ENCODE measurements at places on chromosomes 1 and 21.

GRCh38 chr1:970973-971730 lies 4.9 kb downstream of the PLEKHN1 start:
- no peak for DNase-seq

DNA sequence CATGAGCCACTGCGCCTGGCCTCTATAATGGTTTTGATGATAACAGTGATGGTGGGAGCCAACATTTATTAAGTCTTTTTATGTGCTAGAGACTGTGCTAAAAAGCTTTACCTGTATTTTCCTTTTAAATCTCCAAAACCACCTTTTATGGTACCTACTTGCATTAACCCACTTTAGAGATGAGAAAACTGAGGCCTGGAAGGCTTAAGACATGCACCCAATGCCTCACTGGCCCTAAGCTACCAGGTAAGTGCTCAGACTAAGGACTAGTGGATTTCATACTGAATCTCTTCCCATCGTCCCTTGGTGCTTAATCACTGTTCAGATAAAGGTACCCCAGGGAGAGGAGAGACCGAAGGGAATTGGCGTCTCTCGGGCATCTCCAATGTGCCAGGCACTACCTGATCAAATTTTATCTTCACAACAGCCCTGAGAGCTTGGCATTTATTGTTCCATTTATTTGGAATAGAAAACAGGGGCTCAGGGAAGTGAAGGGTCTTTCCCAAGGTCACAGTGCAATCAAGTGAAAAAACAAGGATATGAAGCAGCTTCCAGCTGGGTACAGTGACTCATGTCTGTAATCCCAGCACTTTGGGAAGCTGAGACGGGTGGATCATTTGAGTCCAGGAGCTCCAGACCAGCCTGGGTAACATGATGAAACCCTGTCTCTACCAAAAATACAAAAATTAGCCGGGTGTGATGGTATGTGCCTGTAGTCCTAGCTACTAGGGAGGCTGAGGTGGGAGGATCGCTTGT lies 84.2 kb downstream of the LACTBL1 start:
- DNase-seq, result no peak

GRCh38 chr1:231065510-231066241 lies 25.6 kb upstream of the FAM89A start:
- DNase-seq, result no peak

DNA sequence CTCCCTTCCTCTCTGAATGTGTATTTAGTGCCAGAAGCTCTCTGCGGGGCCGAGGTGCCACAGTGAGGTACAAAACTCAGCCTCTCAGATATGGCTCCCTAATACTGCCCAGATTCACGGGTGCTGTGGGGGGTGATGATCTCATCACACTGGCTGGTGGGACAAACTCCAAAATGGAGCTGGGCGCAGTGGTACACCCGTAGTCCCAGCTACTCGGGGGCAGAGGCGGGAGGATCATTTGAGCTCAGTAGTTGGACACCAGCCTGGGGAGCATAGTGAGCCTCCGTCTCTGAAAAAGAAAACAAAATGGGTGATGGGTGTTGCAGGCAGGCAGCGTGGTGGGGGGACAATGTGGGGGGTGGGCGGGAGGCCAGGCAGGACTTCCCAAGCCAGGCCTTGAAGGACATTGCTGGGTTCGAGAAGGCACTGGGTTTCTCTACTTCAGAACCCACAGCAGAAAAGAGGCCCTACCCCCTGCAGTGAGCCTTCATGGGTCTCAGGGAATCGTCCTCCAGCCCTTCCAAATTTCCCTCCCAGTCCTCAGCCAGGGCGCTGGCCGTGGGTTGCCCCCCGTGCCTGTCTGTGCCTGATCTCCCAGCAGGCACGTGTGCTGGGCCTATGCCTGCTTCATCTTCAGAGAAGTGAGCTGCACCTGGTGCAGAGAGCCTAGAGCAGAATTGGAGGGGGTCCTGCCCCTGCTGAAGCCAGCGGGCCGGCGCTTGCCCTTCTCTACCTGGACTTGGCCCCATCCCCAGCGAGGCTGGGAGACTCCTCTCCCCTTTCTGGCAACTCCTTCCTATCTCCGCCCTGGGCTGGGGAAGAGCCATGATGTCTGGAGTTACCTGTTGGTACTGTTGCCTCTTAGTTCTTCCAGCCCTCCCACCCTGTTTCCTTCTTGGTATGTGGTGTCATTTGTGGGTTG lies 14.0 kb downstream of the H6PD start:
- DNase-seq, result no peak

- no peak for DNase-seq
These were observed 12.5 kb upstream of the REN start for GRCh38 chr1:204178487-204179281.

DNA sequence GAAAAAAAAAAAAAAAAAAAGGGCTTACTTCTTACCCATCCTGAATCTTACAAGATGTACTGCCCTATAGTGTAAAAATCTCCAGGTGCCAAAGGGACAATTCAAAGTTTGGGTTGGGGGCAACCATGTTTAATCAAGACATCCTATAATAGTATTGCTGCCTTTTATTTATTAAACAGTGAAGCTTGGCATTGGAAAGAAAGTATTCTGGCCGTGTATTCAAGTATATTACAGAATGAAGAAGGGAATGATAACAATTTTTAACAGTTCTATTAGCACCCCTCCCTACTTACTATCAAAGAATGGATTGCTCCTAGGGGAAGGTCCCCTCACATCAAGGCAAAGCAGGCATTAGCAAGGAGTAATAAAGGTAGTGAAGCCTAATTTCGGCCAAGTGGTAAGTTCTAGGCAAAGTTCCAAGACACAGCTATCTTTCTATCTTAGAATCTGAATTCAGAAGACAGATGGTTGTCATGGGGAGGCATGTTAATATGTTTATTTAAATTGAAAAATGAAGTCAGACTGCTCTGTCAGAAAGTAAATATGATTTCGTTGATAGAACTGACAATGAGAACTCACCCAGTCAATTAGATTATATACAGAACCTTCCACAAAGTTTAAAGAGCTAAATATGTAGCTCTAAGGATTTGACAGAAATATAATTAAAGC lies 24.6 kb downstream of the ST7L start:
- no peak for DNase-seq

DNA sequence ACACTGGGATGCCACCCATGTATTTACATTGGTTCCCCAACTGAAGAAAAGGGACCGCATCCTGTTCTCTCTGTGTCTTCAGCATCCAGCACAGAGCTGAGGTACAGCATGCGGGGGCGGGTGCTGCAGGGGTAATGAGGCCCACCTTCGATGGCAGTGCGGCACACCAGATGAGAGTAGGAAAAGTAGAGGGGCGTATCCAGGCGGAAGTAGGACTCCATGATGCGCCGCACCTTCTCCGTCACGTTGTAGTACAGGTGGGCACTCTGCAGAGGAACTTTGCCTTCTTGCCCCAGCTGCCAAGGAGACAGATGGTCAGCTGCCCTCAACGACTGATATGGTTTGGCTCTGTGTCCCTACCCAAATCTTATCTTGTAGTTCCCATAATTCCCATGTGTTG lies 10.0 kb upstream of the CLDN19 start:
- DNase-seq, result no peak

DNA sequence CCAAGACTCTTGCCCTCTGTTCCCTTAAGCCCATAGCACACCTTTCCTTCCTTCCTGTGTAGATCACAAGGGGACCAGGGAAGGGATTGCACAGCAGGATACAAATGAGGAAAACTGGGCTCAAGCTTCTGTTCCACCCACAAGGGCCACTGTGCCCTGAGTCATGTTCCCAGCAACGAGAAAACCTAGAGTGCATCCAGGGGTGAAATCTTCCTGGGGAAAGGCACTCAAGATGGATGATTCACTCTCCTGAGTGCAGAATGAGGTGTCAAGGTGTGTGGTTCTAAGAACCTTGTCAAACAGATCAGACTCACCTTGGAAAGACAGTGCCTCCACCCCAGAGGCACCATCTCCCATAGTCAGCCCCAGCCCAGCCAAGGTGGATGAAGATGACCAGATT lies 40.7 kb upstream of the EYA3 start:
- no peak for DNase-seq

DNA sequence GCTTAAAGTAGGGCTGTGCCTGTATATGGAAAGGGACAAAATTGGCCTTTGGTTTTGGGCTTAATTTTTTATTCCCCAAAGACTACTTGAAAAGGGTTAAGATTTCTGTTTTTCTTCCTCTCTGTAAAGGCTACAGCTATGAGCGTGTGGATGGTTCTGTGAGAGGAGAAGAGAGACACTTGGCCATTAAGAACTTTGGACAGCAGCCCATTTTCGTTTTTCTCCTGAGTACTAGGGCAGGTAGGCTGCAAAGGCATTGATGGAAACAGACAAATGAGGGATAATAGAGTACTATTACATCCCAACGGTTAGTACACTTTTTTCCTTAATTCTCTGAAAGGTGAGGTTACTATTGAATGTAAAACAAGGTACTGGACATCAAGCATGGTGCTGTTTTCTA lies 29.6 kb downstream of the CHD1L start:
- no peak for DNase-seq

DNA sequence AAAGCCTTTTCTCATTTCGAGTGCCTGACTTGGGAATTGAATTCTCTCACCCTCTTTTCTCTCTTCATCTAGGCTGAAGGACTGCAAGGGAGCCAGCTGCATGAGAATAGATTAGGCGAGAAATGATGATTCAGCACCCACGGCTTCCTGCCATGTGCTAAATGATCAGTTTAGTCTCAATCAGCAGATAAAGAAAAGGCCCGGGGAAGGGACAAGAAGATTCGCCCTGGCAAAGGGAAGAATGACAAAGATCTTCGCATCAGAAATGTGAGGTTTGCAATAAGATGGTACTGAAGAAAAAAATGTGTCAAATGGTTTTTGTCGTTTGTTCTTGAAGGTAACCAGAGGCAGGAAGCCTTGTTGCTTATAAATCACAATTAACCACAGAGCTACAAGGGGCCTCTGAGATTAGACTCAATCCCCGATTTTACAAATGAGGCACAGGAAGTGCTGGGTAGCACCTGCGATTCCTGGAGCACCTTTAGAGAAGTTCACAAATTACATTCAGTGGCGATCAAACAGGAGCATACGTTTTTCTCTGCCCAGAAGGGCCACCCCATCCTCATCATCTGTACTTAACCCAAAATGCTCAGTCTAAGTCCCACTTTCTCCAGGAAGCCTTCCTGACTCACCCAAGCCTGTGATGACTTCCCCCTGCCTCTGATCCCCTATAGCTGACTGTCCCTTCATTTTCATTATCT lies 183.4 kb downstream of the ZNF281 start:
- DNase-seq, result no peak

GRCh38 chr1:63005812-63006211 lies 221.9 kb downstream of the ATG4C start:
- DNase-seq, result no peak

DNA sequence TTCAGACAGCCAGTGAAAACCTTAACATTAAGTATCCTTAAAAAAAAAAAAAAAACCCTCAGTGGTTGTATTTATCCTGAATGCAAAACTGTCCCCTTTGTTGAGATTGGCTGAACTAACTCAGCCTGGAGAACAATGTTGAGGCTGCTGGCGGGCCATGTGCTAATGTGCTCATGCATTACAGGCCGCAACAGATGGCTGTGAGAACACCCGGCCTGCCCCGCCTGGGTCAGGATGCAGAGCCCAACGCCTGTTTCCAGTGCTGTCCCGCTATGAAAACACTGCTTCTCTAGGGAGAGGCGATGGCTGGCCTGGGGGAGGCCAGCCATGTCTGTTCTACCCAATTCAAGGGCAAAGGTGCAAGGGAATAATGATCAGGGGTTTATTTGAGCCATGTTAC lies 13.8 kb downstream of the OLIG2 start:
- no peak for DNase-seq

- DNase-seq, result no peak
These were observed 42.6 kb upstream of the ATP2B4 start for GRCh38 chr1:203584035-203584434.

GRCh38 chr1:18569251-18569650 lies 61.4 kb upstream of the PAX7 start:
- no peak for DNase-seq

- DNase-seq, result no peak
These were observed 14.9 kb upstream of the AGT start for GRCh38 chr1:230728710-230729392.

GRCh38 chr21:41196993-41197392 lies 29.0 kb downstream of the BACE2 start:
- DNase-seq, result no peak

DNA sequence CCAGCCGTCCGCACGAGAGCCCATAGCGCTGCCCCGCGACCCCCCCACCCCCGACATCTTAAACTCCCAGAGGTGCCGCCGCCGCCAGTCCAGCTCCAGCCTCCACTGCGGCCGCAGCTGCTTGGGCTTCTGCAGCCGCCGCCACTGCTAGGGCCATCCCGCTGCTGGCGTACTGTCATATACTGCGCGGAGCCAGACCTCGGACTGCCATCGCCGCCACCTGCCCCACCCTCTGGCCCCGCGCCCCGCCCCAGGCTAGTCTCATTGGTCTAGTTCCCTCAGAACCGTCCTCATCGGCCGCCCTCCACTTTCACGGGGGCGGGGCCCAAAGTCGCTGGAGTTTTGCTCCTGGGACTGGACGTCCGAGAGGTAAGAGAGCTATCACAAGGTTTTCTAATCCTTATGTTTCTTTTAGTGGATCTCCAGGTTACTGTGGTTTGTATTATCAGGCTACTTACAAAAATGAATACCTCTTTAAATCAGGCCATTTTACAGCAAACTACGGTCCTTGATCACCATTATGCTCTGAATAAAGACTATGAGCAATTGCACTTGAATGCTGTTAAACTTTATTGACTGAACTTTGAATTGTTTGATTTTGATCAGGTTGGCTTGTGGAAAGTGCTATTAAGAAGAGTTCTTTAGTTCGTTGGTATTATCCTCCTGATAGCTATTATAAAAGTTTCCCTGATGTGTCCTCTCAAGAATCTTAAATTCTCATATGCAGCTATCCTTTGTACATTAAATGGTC lies 2.8 kb upstream of the CD1D start:
- DNase-seq, result no peak

GRCh38 chr1:148372731-148373130 lies 110.4 kb downstream of the PPIAL4G start:
- no peak for DNase-seq

GRCh38 chr21:44530903-44531605 lies 8.9 kb downstream of the KRTAP10-1 start:
- DNase-seq, result no peak

DNA sequence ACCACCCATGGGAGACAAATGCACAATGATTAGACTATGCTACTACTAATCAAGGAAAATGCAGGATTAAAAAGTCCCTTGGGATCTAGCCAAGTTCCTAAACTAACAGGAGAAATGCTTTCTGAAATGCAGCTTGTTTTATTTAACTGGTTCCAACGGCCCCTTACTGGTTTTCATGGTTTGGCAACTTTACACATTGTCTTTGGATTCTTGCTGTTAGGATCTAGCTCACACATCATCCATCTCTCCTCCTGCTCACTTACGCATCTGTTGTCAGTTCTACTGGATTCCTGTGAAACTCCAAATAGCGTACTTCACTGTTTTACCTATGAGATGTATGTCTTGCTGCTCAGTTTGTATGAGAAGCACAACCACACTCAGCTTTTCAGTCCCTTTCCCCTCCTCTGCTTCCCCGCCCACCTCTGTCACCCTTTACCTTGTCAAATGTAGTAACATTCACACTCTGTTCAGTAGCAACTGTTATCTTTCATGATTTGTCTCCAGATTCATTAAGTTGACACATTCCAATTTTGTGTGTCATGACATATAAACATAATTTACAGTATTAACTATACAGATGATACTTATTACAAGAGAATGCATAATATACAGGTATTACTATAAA lies 130.1 kb downstream of the SIM2 start:
- no peak for DNase-seq

- no peak for DNase-seq
These were observed 64.8 kb downstream of the ERG start for GRCh38 chr21:38433471-38433870.

- no peak for DNase-seq
These were observed 143.2 kb upstream of the EDN2 start for GRCh38 chr1:41627491-41628280.
